Activated T-helper 1 cell treated with anti-CD3 and anti-CD28 coated beads, Interleukin-12 subunit alpha, Interleukin-12 subunit beta, Interleukin-2, Interleukin-4 antibody, amounts not matched to agents 30 ng/mL and 10 ng/mL and 1 ng/mL, durations not matched to agents 14 hours and 24 hours and 36 hours (primary cell): ENCODE measurements at places on chromosomes 3 and 15. TPM values are rescaled to one million over a fixed set of nuclear protein-coding genes. Genes with fewer than 3 reads are reported as not detected.

DNA sequence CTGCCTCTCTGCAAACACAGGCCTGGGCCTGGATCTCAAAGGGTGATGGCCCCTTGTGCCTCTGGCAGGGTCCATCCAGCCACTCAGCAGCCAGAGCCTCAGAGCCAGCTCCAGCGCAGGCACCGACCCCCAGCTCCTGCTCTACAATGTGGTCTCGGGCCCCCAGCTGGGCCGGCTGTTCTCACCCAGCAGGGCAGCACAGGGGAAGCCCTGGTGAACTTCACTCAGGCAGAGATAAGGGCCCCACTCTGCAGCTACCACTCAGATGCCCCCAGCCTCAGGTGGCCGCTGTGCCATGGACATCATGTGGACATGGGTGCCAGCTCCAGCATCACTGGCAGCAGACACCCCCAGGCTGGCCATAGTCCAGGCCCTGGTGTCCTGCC, 173.1 kb downstream of the TBC1D2B start:
- no peak overlapping the region for H3K27ac ChIP-seq
- H3K36me3 ChIP-seq = no peaks in the 10 kb centered on the region
- no peaks in the 10 kb centered on the region for H3K4me1 ChIP-seq
- H3K27me3 ChIP-seq = no peaks in the 10 kb centered on the region
- no peak overlapping the region for H3K4me3 ChIP-seq

DNA sequence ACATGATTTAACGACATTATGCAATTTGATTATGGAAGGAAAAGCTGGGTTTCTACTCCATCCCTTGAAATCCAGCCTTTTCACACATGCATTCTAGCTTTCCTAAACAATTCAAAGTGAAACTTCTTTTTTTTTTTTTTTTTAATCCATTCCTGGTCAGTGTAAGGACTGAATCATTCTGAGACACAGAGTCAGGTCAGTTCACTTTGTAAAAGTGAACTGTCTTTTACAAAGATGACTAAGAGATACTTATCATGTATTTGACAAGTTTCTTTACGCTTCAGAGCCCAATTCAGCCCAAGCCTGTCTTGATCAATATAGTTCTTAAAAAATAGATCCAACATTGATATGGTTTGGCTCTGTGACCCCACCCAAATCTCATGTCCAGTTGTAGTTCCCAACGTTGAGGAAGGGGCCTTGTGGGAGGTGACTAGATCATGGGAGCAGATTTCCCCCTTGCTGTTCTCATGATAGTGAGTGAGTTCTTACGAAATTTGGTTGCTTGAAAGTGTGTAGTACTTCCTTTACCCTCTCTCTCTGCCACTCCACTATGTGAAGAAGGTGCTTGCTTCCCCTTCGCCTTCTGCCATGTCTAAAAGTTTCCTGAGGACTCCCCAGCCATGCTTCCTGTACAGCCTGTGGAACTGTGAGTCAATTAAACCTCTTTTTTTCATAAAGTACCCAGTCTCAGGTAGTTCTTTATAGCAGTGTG, 345.6 kb upstream of the THBS1 start:
- DNase-seq = no peak
- no peaks in the 10 kb centered on the region for H3K36me3 ChIP-seq
- no peaks in the 10 kb centered on the region for H3K4me1 ChIP-seq
- no peak overlapping the region for H3K4me3 ChIP-seq
- H3K27me3 ChIP-seq = peaks cover under 1% of the 10 kb centered on the region

Gene TMC3
- total RNA-seq = not detected in 2 replicates

Gene IGDCC3
- not detected in 2 replicates for total RNA-seq

DNA sequence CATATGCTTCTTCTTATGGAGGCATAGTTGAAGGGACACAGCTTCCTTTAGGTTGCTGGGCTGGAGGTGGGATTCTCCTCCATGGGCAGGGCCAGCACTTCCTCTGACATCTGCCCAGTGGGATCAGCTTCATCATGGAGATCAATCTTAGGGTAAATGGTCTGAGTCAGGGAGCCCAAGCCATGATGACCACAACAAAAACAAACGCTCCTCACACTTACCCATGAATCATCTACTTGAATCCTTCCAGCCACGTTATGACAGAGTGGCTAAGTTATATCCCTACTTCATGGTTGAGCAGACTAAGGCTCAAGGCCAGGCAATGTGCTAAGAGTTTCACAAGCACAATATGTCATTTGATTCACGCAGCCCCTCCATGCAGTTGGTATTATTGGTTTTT, 87.2 kb upstream of the NMNAT3 start:
- peaks cover 3% of the 10 kb centered on the region for H3K27me3 ChIP-seq
- no peak overlapping the region for H3K4me3 ChIP-seq
- no peaks in the 10 kb centered on the region for H3K4me1 ChIP-seq
- no peaks in the 10 kb centered on the region for H3K36me3 ChIP-seq

GRCh38 chr15:75359537-75360250, 8.7 kb downstream of the MAN2C1 start:
- no peak overlapping the region for H3K4me3 ChIP-seq
- no peak for DNase-seq
- no peaks in the 10 kb centered on the region for H3K27me3 ChIP-seq
- no peak overlapping the region for H3K27ac ChIP-seq

GRCh38 chr15:71355268-71355667, 240.0 kb downstream of the THSD4 start:
- no peaks in the 10 kb centered on the region for H3K36me3 ChIP-seq
- DNase-seq = no peak
- no peak overlapping the region for H3K27ac ChIP-seq
- H3K4me1 ChIP-seq = no peaks in the 10 kb centered on the region
- no peak overlapping the region for H3K4me3 ChIP-seq
- peaks cover 6% of the 10 kb centered on the region for H3K27me3 ChIP-seq

Gene SI
- total RNA-seq = not detected in 2 replicates

- no peak overlapping the region for H3K27ac ChIP-seq
- no peaks in the 10 kb centered on the region for H3K36me3 ChIP-seq
- no peaks in the 10 kb centered on the region for H3K27me3 ChIP-seq
- no peak overlapping the region for H3K4me3 ChIP-seq
Measured at GRCh38 chr15:46312133-46312740, 677.4 kb downstream of the SQOR start.

- H3K4me3 ChIP-seq = no peak overlapping the region
- peaks cover 95% of the 10 kb centered on the region for H3K4me1 ChIP-seq
- peaks cover 35% of the 10 kb centered on the region for H3K36me3 ChIP-seq
- no peak for DNase-seq
Measured at GRCh38 chr3:18648868-18649462, 223.8 kb upstream of the SATB1 start.

DNA sequence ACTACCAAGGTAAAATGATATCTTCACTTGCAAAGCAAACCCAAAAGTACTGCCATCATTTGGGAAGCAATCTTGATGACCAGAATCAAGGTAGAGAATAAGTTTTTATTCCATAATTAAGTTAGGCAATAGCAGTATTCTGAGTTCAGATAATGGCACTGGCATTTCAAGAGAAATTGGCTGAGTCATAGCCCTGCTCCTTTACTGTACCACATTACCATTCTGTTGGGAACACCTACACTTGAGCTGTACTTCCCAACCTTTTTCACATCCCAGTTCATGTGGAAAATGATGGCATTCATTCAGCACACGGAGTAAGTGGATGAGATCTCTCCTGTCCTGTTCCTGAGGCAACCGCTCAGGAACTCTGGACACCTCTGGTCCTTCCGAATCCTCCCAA, 311.6 kb upstream of the TPRG1 start:
- H3K4me3 ChIP-seq = no peak overlapping the region
- no peak for DNase-seq
- H3K36me3 ChIP-seq = no peaks in the 10 kb centered on the region
- H3K27ac ChIP-seq = no peak overlapping the region
- no peaks in the 10 kb centered on the region for H3K4me1 ChIP-seq
